GM04504 (cell line): ENCODE measurements at places on chromosomes 7 and 10.

GRCh38 chr10:34884272-34884952, 69.3 kb upstream of the PARD3 start:
- DNase-seq, result no peak

- no peak for DNase-seq
These were observed 4.2 kb upstream of the PILRA start for GRCh38 chr7:100369105-100369504.

DNA sequence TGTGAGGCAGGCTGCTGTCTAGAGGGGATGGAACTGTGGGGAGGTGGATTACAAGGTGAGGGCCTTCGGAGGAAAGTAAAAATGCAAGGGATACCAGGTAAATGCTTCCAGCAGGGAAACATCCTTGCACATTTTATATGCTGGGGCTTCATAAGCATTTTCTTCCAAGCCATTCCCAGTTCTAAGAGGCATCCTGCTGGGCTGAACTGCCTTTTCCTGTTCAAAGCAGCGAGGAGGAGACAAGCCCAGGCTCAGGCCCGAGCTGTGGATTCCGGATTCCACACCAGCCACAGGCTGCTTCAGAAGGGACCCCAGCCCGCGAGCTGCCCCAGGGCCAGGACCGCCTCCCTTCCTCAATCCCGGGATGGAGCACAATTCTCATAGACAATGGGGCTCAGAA, 249.7 kb downstream of the TNS3 start:
- DNase-seq, result no peak

- DNase-seq, result no peak
These were observed 516.7 kb upstream of the MGMT start for GRCh38 chr10:128950159-128950915.

DNA sequence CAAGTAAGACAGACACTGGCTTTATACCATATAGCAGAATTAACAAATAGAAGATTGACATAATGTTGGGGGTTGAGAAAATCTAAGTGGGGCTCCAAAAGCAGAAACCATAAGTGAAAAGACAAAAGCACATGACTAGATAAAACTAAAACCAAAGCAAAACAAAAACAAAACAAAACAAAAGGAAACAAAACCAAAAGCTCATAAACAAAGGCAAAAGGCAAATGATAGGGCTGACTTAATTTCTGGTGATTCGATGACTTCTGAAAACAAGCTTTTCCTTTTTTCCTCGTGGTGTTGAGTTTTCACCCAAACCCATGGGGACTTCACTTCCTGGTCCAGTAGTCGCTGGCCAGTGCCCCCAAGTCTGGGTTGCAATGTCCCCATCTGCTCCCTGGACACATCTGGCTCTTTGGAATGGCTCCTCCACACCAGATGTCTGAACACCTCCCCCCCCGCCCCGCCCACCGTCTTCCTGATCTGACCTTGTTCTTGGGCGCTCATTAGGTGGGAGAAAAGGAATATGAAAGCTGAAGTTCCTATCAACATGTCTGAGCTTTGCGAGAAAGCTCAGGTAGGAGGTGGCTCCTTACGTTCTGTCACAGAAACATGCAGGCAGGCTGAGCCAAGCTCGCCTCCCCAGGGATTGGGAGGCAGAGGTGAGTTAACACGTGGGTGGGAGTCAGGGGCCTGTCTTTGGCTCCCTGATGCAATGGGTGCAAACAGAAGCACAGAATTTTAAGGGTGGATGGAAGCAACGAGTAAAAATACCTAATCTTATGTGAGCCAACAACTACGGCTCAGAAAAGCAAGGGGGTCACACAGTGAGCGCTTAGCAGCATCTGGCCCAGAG, 121.0 kb downstream of the NEURL1 start:
- DNase-seq, result no peak

- DNase-seq, result no peak
These were observed at the start of gene GPR15LG for GRCh38 chr10:84173501-84173929. GPR15LG (plus strand) TSS chr10:84173801; CDS start chr10:84173852, 51 bp downstream.

- no peak for DNase-seq
These were observed 42.5 kb upstream of the BTRC start for GRCh38 chr10:101311185-101312066.

- no peak for DNase-seq
These were observed 16.7 kb downstream of the POR start for GRCh38 chr7:75931680-75932079.

DNA sequence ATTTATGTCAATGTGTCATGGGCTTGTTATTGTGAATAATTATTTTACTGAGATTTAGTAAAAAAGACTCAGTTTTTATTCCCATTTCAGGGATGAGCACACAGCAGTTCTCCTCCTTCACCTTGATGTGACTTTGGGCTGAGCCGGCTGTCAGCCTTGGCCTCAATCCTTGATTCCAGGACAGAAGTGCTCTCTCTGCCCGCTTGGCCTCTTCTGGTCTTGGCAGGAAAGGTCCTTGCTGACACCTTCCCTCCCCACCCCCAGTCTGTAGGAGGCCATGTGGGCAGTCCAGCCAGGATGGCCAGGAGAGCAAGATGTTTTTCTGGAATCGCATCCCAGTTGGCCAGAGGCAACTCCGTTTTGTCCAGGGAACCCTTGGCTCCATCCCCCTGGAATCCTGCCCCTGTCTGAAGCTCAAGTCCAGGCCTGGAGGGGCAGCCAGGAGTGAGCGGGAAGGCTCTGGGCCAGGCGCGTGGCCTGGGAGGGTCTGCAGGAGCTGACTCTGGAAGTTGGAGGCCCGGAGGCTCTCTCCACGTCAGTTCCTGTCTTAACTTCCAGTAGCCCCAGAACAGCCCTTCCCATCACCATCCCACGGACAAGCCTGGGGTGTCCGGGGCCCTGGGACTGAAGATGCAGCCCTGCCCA, 100.9 kb downstream of the PDGFA start:
- no peak for DNase-seq

DNA sequence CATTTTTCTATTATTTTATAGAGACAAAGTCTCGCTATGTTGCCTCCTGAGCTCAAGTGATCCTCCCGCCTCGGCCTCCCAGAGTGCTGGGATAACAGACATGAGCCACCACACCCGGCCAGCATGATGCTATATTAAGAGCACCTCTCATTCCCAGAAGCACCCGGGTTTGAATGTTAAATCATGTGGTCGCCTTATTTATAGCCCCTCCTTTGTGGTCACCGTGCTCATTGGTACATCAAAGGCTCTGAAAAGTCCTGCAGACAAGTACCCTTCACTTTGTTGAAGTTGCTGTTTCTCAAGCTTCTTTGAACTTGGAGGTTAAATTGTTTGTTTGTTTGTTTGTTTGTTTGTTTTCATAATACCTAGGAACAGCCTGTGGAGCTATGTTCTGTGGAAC, 40.0 kb downstream of the CLIP2 start:
- DNase-seq, result no peak

- DNase-seq, result no peak
These were observed 258.4 kb upstream of the SP8 start for GRCh38 chr7:21044913-21045568.

- DNase-seq, result no peak
These were observed 81.6 kb downstream of the ETV1 start for GRCh38 chr7:13907831-13908230.

- DNase-seq, result no peak
These were observed 130.9 kb downstream of the GNAT3 start for GRCh38 chr7:80380957-80381356.

DNA sequence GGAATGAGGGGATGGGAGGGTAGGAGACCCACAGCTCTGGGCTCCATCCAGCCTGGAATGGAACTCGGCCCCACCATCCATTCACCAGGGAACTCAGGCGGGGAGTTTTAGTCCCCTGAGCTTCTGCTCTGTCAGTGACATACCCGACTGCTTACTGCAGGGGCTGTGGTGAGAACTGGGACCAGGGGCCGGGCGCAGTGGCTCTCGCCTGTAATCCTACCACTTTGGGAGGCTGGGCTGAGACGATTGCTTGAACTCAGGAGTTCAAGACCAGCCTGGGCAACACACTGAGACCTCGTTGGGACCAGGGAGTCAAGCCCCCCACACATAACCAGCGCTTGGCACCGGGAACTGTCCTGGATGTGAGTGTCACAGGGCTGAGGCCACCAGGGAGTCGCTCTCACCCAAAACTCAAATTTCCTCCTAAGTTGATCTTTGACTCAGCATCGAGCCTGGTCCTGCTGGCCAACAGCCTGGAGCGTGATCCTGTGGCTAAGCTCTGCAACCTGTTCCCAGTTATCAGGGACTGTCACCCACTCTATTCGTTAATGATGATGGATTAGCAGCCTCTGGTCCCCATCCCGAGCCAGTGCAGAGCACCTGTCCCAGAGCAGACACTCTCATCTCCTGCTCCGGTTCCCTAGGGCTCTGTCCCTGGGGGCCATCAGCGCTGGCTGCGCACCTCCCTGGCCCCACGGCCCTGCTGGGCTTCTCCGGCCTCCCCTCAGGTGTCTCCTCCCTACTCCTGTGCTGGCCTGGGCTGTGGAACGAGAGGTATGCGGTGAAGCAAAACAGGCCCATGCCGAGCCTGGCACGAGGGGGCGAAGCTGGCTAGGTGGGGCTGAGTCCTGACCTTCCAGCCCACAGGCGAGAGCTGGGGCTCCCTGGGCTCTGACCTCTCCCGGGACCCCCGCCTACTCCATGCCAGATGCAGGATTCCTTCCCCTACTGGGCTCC, 902 bp upstream of the CLDN15 start:
- DNase-seq, result no peak

- DNase-seq, result no peak
These were observed 35.9 kb downstream of the FZD1 start for GRCh38 chr7:91299952-91300775.

- DNase-seq, result peak; percentile 3
These were observed 67.2 kb upstream of the POT1 start for GRCh38 chr7:124996778-124997177.

DNA sequence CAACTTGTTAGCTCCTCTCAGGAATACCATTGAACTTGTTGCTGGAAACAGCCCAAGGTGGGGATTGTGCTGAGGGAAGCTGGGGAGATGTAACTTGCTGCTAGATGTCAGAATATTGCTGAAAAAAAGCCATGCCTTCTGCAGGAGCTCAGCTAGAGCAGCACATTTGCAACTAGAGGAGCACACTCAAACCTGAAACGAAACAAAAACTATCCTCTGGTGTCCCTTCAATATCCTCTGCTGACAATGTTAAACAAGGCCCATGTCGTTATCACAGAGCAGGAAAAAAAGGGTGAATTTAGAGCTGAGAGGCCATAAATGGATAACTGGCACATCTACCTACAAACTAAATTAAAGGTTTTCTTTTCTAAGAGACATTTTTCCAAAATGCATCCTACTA, 53.7 kb upstream of the MACC1 start:
- no peak for DNase-seq

DNA sequence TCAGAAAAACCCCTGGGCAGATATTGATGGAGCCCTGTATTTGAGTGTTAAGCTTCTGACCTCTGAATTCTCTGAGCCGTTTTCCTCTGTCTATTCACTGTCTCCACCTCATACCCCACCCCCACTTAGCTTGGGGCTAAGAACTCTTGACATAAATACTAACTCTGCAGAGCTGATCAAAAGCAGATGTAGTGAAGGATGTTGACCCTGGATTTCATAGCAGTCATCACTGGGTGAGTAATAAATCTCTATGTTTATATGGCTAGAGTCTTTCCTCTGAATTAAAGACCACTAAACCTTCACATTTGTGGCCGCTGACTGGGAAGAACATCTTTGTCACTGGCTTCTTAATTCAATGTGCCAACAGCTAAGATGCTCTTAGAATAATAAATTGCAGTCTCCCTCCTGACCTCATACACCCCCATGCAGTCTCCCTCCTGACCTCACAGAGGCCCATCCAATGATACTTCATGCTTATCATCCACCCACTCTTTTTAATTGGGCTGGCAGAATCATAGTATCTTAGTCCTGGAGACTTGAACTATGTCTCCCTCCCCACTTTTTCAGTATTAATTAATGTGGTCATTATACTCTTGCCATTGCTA, 78.0 kb upstream of the MACROH2A2 start:
- DNase-seq, result peak; percentile 60
